ENCODE measurements at places on chromosomes 2 and 18.

- no peak for DNase-seq
Measured at GRCh38 chr2:151156431-151156830, 105.2 kb downstream of the RBM43 start.

DNA sequence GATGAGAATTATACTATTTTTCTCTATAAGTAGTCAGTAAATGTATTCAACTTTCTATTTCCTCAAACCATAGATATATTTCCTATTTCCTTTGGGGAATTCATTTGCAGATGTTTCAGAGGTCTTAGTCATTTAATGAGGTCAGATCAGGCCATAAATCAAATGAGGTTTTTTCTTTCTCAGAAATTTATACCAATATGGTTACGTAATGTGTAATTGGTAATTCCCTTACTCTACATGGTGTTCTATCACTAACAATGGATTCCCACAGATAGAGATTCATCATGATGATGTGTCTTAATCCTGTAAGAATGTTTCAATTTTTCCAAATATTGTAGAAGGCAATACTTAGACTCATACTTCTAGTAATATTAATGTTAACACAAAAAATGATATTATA lies 108.0 kb downstream of the DPP4 start:
- DNase-seq, result no peak

DNA sequence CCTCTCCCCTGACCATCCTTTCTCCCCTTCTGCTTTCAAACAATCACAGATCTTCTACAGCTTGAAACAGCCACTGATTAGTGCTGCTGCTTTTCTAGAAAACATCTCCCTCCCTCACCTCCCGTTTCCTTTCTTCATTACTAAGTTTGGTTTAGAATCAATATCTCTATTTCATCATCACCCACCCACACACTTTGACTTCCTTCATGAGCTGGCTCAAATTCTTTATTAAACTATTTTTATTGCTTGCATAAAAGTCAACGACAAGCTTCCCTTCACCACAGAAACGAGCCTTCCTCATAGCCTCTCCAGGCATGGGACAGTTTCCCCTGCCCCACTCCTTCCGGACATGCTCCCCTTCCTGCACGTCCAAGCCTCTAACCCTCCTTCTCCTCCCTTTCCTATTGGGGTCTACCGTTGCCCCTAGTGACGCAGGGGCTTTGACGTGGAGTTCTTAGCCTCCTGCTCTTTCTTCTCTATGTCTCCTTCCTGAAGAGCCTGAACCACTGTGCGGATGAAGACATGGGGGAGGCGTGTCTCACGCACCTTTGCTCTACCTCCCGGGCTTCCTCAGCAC lies 172.0 kb downstream of the AFF3 start:
- no peak for DNase-seq

DNA sequence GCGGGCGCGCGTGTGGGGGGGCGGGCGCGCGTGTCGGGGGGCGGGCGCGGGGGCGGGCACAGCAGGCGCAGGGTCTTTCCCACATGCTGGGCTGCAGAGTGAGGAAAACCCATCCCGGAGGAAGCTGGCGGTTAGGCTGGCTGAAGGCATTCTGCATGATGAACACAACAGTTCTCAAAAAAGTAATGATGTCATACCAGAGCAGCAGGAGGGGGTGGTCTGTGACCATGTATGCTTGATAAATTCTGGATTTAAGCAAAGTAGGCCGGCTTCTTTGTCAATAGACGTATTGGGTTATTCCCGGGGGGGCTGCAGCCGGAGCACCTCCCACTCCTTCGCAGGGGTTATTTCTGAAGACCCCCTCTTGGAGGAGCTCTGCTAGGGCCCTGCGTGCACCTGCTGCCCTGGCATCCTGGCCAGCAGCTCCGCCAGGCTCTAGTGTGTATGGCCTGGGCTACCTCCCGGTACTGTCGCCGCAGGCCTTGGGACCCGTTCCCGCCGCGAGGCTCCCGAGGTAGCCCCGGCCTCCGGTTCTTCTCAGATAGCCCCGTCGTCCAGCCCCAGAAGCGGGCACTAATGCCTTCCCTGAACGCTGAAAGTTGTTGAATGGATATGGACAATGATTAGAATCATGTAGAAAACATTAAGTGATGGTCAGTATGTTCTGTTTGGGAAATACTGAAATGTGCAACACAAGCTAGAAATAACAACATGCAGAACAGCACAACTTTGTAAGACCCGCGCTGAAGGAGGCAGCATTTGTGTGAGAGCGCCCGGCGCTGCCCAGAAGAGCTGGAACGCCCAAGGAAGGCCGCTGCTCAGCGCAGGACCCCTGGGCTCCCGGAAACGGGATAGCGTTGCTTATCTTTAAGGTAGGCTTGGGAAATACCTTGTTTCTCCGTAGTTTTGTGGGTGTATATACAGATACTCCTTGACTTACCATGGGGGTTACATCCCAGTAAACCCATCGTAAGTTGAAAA lies 101.4 kb upstream of the RAB6C start:
- no peak for DNase-seq

- DNase-seq, result no peak
Measured at GRCh38 chr2:156326526-156327095, 5.9 kb downstream of the NR4A2 start.

DNA sequence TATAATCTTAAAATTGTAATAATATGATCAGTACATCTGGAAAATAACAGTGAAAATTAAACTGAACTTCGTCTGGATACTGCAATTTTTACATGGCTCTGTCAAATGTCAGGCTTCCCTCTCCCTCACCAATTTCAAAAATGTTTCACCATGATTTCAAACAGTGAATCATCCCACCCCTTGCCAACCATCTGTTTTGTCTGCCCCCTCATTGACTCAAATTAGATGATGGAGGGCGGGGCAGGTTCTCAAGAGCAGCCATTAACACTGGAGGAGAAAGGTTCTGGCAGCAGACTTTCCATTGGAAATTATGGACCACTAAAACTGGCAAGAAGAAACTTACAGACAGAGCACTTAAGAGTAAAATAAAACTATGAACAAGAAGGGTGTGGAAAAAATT lies 1195.7 kb upstream of the ZEB2 start:
- DNase-seq, result no peak

GRCh38 chr2:147108548-147108947 lies 736.3 kb upstream of the ACVR2A start:
- no peak for DNase-seq

- DNase-seq, result no peak
Measured at GRCh38 chr2:53998834-53999233, 28.0 kb upstream of the PSME4 start.
